Peyer's patch (tissue), 4 donors: ENCODE measurements at places on chromosomes 5 and 9.

- H3K27ac ChIP-seq, result no peak overlapping the region
- H3K4me1 ChIP-seq, result no peaks in the 10 kb centered on the region
- no peak for DNase-seq
- H3K27me3 ChIP-seq, result no peaks in the 10 kb centered on the region
Measured at GRCh38 chr9:136761545-136761981, 2.8 kb downstream of the LCN15 start.

DNA sequence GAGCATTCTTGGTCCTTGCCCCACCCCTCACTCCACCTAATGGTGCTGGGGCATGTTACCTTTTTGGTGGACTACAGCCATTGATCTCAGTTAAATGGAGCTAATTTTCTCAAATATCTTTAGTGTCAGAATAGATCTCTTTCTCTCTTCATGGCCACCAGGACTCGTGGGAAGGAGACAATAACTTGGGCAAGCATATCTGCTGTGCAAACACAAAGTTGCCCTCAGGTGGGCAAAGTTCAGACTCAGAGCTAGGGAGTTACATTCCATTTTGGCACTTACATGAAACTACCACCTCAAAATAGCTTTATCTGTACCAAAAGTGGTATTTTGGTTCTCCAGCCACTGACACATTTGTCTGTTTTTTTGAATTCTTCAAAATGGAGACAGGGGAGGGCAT lies 671.9 kb upstream of the KLF4 start:
- H3K4me3 ChIP-seq, result no peak overlapping the region
- no peak for DNase-seq
- H3K27ac ChIP-seq, result no peak overlapping the region
- H3K36me3 ChIP-seq, result no peaks in the 10 kb centered on the region
- H3K4me1 ChIP-seq, result no peaks in the 10 kb centered on the region

DNA sequence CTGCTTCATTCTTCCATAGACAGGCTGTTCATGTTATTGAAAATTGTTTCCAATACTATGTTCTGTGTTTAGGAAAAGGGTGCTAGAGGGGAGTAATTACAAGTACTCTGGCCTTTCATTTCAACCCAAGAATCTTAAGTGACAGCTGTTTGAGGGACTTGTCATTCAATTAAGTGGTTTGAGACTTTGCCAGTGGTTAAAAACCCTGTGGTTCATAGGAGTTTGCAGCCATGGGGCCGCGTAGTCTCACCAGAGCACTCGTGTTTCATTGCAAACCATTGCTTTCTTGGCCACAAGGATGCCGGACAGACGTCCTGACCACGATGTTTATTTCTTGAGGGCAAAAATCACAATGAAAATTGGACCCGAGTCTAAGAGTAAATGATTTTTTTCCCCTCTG lies 248.8 kb downstream of the NNT start:
- DNase-seq, result no peak
- H3K4me1 ChIP-seq, result no peaks in the 10 kb centered on the region
- no peaks in the 10 kb centered on the region for H3K27me3 ChIP-seq

GRCh38 chr5:421287-421880 lies 21.6 kb upstream of the EXOC3 start:
- H3K4me3 ChIP-seq, result no peak overlapping the region
- no peaks in the 10 kb centered on the region for H3K36me3 ChIP-seq
- H3K27ac ChIP-seq, result no peak overlapping the region
- H3K27me3 ChIP-seq, result no peaks in the 10 kb centered on the region
- DNase-seq, result peak; percentile 39

GRCh38 chr5:158857976-158858375 lies 241.7 kb downstream of the EBF1 start:
- H3K27ac ChIP-seq, result no peak overlapping the region
- no peaks in the 10 kb centered on the region for H3K4me1 ChIP-seq
- H3K36me3 ChIP-seq, result no peaks in the 10 kb centered on the region
- no peaks in the 10 kb centered on the region for H3K27me3 ChIP-seq

GRCh38 chr9:38422555-38423260 lies 1.5 kb downstream of the IGFBPL1 start:
- no peak overlapping the region for H3K4me3 ChIP-seq
- no peaks in the 10 kb centered on the region for H3K27me3 ChIP-seq
- peaks cover 4% of the 10 kb centered on the region for H3K4me1 ChIP-seq
- no peaks in the 10 kb centered on the region for H3K36me3 ChIP-seq
- H3K27ac ChIP-seq, result no peak overlapping the region
- DNase-seq, result no peak

DNA sequence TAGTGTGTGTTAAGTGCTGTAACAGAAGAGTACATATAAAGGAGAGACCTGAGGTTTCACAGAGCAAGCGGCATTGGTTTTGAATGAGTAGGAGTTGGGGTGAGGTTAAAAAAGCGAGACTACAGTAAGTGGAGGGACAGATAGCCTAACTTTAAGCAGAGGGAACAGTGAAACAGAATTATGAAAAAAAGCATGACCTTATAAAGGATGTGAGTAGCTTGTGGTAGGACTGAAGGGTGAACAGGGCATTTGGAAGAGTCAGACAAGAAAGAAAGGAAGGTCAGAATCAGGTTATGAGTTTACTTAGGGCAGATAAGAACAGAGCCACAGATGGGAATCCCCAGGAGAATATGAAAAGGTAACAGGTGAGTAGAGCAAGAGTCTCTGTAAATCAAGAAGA lies 22.5 kb downstream of the MSANTD3 start:
- no peaks in the 10 kb centered on the region for H3K36me3 ChIP-seq
- no peak overlapping the region for H3K27ac ChIP-seq
- H3K27me3 ChIP-seq, result no peaks in the 10 kb centered on the region
- no peak for DNase-seq

GRCh38 chr5:32388432-32389129 lies 56.0 kb downstream of the ZFR start:
- H3K4me3 ChIP-seq, result no peak overlapping the region
- H3K36me3 ChIP-seq, result no peaks in the 10 kb centered on the region
- no peak for DNase-seq
- no peaks in the 10 kb centered on the region for H3K4me1 ChIP-seq

- no peaks in the 10 kb centered on the region for H3K4me1 ChIP-seq
- H3K4me3 ChIP-seq, result no peak overlapping the region
- H3K36me3 ChIP-seq, result no peaks in the 10 kb centered on the region
- no peak for DNase-seq
- no peak overlapping the region for H3K27ac ChIP-seq
Measured at GRCh38 chr5:67774786-67775185, 440.8 kb upstream of the PIK3R1 start.

GRCh38 chr9:7028591-7028990 lies 270.8 kb downstream of the KDM4C start:
- no peak overlapping the region for H3K4me3 ChIP-seq
- no peak overlapping the region for H3K27ac ChIP-seq
- no peaks in the 10 kb centered on the region for H3K36me3 ChIP-seq

DNA sequence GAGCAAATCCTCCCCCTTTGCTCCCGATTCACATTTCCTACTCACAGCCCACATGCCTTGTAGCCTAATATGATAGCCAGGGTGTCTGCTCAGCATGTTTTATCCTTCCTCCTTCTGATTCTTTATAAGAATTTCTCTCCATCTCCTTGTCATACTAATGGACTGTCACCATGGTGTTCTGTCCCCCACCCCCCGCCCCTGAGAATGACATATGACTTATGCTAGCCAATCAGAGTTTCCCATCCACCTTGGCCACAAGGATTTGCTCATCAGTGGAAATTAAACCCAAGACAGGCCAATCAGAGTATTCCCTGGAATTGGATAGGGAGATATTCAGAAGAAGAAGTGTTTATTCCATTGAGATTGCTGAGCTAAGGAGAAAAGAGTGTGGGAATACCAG lies 16.0 kb downstream of the ABLIM3 start:
- H3K27me3 ChIP-seq, result no peaks in the 10 kb centered on the region
- no peaks in the 10 kb centered on the region for H3K36me3 ChIP-seq
- no peak overlapping the region for H3K27ac ChIP-seq
- H3K4me1 ChIP-seq, result no peaks in the 10 kb centered on the region
- DNase-seq, result no peak
- H3K4me3 ChIP-seq, result no peak overlapping the region

- H3K27me3 ChIP-seq, result no peaks in the 10 kb centered on the region
- peak overlapping the region; percentile 83 for H3K27ac ChIP-seq
- peak; percentile 77 for DNase-seq
- H3K4me3 ChIP-seq, result peak overlapping the region; percentile 77
- H3K36me3 ChIP-seq, result no peaks in the 10 kb centered on the region
Measured at GRCh38 chr5:177447066-177447610, 524 bp downstream of the PRR7 start.

- peaks cover 8% of the 10 kb centered on the region for H3K4me1 ChIP-seq
- no peak for DNase-seq
- H3K4me3 ChIP-seq, result no peak overlapping the region
- H3K27ac ChIP-seq, result no peak overlapping the region
Measured at GRCh38 chr5:640461-641330, 28.6 kb downstream of the CEP72 start.

- H3K4me1 ChIP-seq, result no peaks in the 10 kb centered on the region
- H3K4me3 ChIP-seq, result no peak overlapping the region
- no peaks in the 10 kb centered on the region for H3K36me3 ChIP-seq
- no peak overlapping the region for H3K27ac ChIP-seq
- no peaks in the 10 kb centered on the region for H3K27me3 ChIP-seq
Measured at GRCh38 chr5:56746553-56747339, 68.6 kb upstream of the MAP3K1 start.

GRCh38 chr9:92620845-92621244 lies 49.1 kb downstream of the IPPK start:
- no peaks in the 10 kb centered on the region for H3K27me3 ChIP-seq
- H3K4me3 ChIP-seq, result no peak overlapping the region
- no peak overlapping the region for H3K27ac ChIP-seq
- H3K4me1 ChIP-seq, result no peaks in the 10 kb centered on the region
- DNase-seq, result peak; percentile 7
- peaks cover 14% of the 10 kb centered on the region for H3K36me3 ChIP-seq

DNA sequence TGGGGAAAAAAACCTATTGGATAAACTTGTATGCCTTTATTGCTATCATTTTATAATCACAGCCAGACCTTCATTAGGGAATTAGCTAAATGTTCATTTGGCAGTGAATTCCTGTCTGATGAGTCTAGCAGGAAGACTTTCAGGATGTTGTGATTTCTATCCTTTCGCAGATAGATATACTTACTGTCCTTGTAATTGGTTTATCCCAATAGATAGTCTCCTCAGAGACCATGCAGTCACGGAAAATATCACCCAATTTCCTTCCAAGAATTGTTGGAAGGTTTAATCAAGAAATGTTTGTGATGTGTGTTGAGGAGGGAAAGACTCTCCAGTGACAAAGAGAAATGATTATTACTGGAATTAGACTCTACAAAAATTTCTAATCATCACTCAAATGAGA lies 1937.9 kb upstream of the WWC1 start:
- no peak overlapping the region for H3K4me3 ChIP-seq
- DNase-seq, result no peak
- H3K27me3 ChIP-seq, result no peaks in the 10 kb centered on the region
- H3K27ac ChIP-seq, result no peak overlapping the region

DNA sequence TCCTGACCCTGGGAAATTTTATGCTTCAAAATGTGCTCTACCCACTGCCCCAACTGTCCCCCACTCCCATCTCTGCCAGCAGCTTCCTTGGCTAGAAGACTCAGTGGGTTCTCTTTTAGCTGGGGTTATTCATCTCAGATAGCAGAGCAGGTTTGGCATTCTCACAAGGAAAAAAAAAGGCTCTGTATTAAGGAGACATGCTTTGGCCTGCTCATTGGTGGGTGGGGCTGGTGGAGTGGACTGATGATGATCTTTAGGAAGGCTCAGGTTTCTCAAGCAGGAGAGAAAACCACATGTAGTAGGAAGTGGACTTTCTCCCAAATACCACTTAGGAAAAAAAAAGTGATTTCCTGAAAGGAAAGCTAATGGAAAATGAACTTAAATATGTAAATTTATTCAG lies 279.2 kb upstream of the ZNF462 start:
- H3K4me3 ChIP-seq, result no peak overlapping the region
- no peaks in the 10 kb centered on the region for H3K4me1 ChIP-seq
- H3K27me3 ChIP-seq, result no peaks in the 10 kb centered on the region
- H3K27ac ChIP-seq, result no peak overlapping the region
- no peak for DNase-seq
- no peaks in the 10 kb centered on the region for H3K36me3 ChIP-seq

- no peak overlapping the region for H3K27ac ChIP-seq
- H3K36me3 ChIP-seq, result no peaks in the 10 kb centered on the region
- no peaks in the 10 kb centered on the region for H3K4me1 ChIP-seq
Measured at GRCh38 chr5:164721656-164722055, 1216.2 kb downstream of the MAT2B start.

DNA sequence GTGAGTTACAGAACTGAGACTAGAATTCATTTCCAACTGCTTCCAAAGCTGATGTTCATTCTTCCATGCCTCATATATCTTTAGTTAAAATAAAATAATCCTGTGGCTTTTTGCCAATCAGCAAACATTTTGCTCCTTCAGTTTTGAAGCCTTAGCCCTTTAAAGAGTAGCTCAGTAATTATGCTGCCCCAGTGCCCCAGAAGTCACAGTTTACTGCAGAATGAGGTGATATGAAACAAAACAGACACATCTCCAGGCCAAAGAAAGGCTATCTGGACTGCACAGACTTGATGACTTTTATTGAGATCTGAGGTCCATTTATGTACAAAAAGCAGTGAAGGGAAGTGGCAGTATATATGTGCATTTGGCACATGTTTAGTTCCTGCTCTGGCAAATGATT lies 285.8 kb upstream of the ZNF462 start:
- H3K36me3 ChIP-seq, result no peaks in the 10 kb centered on the region
- H3K27me3 ChIP-seq, result no peaks in the 10 kb centered on the region
- no peak overlapping the region for H3K4me3 ChIP-seq
- no peak overlapping the region for H3K27ac ChIP-seq

DNA sequence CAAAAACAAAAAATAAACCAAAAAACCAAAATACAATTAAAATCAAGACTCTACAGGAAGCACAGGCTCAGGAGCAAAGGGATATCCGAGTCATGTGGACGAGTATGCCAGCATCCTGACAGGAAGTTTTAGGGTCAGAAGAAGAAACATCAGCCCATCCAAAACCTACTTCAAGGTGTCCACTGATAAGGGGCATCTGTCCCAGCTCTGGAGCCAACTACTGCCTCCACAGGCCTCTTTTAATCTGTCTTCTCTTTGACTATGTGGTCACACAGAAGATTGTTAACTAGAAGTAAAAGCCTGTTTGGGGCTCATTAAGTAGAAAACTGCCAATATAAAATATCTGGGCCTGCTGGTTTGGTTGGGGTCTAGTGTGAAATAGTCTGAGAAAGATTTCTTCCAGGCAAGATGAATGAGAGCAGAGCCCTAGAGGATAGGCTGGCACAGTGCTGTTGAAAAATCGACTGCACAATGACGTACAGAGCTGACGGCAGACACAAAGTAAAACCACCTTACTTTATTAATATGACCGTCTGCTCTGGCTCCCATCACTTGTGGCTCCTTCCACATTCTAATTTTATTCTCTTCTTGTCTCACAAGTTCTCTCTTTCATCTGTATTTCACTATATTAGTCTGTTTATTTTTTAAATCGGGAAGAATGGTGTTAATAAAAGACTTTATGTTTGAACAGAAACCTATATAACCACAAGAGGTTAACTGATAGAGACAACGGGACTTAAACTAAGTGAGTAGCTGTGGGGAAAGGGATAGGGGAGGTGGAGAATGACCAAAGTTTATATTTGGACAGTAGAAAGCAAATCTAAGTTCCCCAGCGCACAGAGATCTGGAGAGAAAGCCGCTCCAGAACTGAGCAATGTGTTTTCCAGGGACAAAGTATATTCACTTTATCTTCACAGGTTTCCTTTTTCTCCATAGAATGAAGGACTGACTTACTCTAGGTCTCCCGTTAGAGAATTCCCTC lies 22.9 kb upstream of the MSH3 start:
- H3K4me1 ChIP-seq, result no peaks in the 10 kb centered on the region
- no peak overlapping the region for H3K4me3 ChIP-seq
- no peaks in the 10 kb centered on the region for H3K27me3 ChIP-seq

- no peak overlapping the region for H3K27ac ChIP-seq
- H3K36me3 ChIP-seq, result no peaks in the 10 kb centered on the region
- H3K4me3 ChIP-seq, result no peak overlapping the region
- H3K27me3 ChIP-seq, result no peaks in the 10 kb centered on the region
- H3K4me1 ChIP-seq, result no peaks in the 10 kb centered on the region
Measured at GRCh38 chr5:2502970-2503594, 248.4 kb downstream of the IRX2 start.
